Thymus (tissue), 14 donors: ENCODE measurements at places on chromosomes 7 and 10.

DNA sequence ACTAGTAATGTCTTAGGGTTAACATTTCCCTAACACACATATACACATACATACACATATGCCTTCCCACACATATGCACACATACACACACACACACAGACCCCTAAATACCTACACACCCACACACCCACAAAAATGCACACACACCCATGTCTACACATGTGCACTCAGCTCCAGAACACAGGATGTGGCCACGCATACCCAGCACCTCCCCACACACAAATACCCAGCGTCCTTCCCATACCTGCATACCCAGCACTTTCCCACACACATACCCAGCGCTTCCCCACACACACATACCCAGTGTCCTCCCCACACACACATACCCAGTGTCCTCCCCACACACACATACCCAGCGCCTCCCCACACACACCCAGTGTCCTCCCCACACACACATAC, 534.9 kb downstream of the DNAJB6 start:
- H3K4me3 ChIP-seq: no peak overlapping the region
- H3K36me3 ChIP-seq: no peaks in the 10 kb centered on the region
- peak; percentile 18 for DNase-seq

GRCh38 chr10:3926675-3927525, 141.9 kb upstream of the KLF6 start:
- H3K27ac ChIP-seq: peak overlapping the region; percentile 61
- H3K27me3 ChIP-seq: no peaks in the 10 kb centered on the region
- no peak overlapping the region for H3K4me3 ChIP-seq
- DNase-seq: no peak
- H3K4me1 ChIP-seq: no peaks in the 10 kb centered on the region
- H3K36me3 ChIP-seq: no peaks in the 10 kb centered on the region

- no peak overlapping the region for H3K27ac ChIP-seq
- no peak overlapping the region for H3K4me3 ChIP-seq
- H3K27me3 ChIP-seq: no peaks in the 10 kb centered on the region
- no peaks in the 10 kb centered on the region for H3K36me3 ChIP-seq
Measured at GRCh38 chr10:43209651-43210141, 57.2 kb downstream of the RASGEF1A start.

GRCh38 chr7:48899932-48900331, 24.4 kb upstream of the CDC14C start:
- no peak overlapping the region for H3K27ac ChIP-seq
- H3K4me3 ChIP-seq: no peak overlapping the region
- DNase-seq: no peak
- H3K27me3 ChIP-seq: no peaks in the 10 kb centered on the region
- no peaks in the 10 kb centered on the region for H3K36me3 ChIP-seq
- H3K4me1 ChIP-seq: no peaks in the 10 kb centered on the region

GRCh38 chr10:9060314-9060713, 1005.8 kb downstream of the GATA3 start:
- H3K4me1 ChIP-seq: no peaks in the 10 kb centered on the region
- H3K27me3 ChIP-seq: no peaks in the 10 kb centered on the region
- H3K36me3 ChIP-seq: no peaks in the 10 kb centered on the region
- no peak overlapping the region for H3K4me3 ChIP-seq
- no peak overlapping the region for H3K27ac ChIP-seq
- peak; percentile 5 for DNase-seq

- H3K36me3 ChIP-seq: no peaks in the 10 kb centered on the region
- H3K4me1 ChIP-seq: peaks cover 23% of the 10 kb centered on the region
- H3K27ac ChIP-seq: peak overlapping the region; percentile 59
- no peaks in the 10 kb centered on the region for H3K27me3 ChIP-seq
Measured at GRCh38 chr7:139854803-139855497, 25.9 kb downstream of the TBXAS1 start.

DNA sequence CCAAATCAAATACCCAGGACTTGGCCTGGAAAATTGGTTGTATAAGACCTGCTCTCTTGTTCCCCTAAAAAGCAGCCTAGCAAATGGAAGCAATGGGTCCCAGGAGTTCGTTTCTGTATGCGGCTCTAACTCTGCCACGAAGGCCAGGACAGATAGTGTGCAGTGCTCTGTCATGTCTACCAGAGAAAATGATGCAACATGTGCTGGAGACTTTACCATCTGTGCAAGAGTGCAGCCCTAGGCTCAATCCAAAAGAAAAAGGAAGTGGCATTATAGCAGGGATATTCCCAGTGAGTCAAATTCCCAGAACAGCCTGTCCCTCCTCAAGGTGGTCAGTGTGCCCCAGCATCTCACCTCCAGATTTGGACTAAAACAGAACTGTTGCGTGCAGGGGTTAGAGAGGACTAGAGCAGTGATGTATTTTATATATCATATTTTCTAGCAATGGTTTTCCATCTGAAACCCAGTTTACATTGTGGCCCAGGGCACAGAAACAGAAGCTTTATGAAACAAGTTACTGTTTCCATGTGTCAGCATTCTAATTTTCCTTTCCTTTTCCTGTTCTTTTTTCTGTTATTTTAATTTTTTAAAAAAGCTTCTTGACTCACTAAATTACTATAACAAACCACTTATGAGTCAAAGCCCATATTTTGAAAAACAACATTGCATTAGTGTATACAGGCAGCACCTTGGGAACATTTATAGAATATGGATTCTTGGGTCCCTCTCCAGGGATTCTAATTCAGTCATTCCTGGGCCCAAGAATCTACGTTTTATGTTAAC, 311.2 kb downstream of the RNLS start:
- no peak for DNase-seq
- peak overlapping the region; percentile 61 for H3K27ac ChIP-seq
- H3K4me1 ChIP-seq: peaks cover 20% of the 10 kb centered on the region
- no peaks in the 10 kb centered on the region for H3K36me3 ChIP-seq
- no peak overlapping the region for H3K4me3 ChIP-seq
- H3K27me3 ChIP-seq: no peaks in the 10 kb centered on the region

- no peaks in the 10 kb centered on the region for H3K27me3 ChIP-seq
- no peak for DNase-seq
- no peaks in the 10 kb centered on the region for H3K4me1 ChIP-seq
- H3K27ac ChIP-seq: no peak overlapping the region
Measured at GRCh38 chr10:63553031-63553430, 31.8 kb downstream of the REEP3 start.

DNA sequence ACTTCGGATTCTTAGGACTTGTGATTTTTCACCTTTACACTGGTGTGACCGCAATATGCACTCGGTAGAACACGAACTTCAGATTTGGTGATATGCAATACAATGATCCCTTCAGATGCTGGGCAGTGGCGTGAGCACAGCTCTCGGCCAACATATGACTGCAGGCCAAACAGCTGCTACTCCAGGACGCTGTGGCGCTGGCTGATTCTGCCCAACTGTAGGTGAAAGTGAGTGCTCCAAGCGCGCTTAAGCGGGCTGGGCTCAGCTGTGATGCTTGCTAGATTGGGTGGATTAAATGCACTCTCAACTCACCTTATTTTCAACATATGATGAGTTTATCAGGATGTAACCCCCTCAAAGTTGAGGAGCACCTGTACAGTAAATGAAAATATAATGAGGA, 137.6 kb upstream of the RET start:
- no peak overlapping the region for H3K27ac ChIP-seq
- no peaks in the 10 kb centered on the region for H3K36me3 ChIP-seq
- DNase-seq: no peak
- no peak overlapping the region for H3K4me3 ChIP-seq
- peaks cover 4% of the 10 kb centered on the region for H3K4me1 ChIP-seq

DNA sequence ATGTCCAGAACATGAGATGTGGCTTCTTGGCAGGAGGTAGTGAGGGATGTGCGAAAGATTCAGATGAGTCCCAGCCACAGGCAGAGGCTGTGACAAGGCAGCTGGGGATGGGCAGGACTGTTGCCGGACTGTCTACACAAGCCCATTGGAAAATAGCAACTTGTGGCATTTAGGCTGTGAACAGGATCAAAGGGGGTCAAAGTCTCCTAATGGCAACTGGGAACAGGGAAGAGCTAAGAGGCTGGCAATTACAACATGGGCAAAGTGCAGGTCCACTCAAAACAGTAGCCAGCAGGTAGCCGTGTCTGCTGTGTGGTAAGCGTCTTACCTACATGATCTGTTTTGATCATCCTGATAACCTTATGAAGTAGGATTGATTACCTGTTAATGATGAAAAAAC, 254.2 kb upstream of the ZNF32 start:
- DNase-seq: no peak
- H3K4me1 ChIP-seq: no peaks in the 10 kb centered on the region
- H3K27ac ChIP-seq: no peak overlapping the region
- no peaks in the 10 kb centered on the region for H3K36me3 ChIP-seq
- no peak overlapping the region for H3K4me3 ChIP-seq
- H3K27me3 ChIP-seq: peaks cover 19% of the 10 kb centered on the region

GRCh38 chr7:81887098-81888090, 117.5 kb upstream of the HGF start:
- H3K27me3 ChIP-seq: no peaks in the 10 kb centered on the region
- H3K27ac ChIP-seq: no peak overlapping the region
- no peaks in the 10 kb centered on the region for H3K36me3 ChIP-seq
- H3K4me1 ChIP-seq: peaks cover 12% of the 10 kb centered on the region
- H3K4me3 ChIP-seq: no peak overlapping the region

- H3K27ac ChIP-seq: no peak overlapping the region
- H3K4me3 ChIP-seq: no peak overlapping the region
- no peaks in the 10 kb centered on the region for H3K27me3 ChIP-seq
- DNase-seq: no peak
- H3K4me1 ChIP-seq: no peaks in the 10 kb centered on the region
Measured at GRCh38 chr7:33156441-33156840, 27.1 kb downstream of the BBS9 start.
